CD14-positive monocyte (primary cell): ENCODE measurements at places on chromosomes 2 and 18.

DNA sequence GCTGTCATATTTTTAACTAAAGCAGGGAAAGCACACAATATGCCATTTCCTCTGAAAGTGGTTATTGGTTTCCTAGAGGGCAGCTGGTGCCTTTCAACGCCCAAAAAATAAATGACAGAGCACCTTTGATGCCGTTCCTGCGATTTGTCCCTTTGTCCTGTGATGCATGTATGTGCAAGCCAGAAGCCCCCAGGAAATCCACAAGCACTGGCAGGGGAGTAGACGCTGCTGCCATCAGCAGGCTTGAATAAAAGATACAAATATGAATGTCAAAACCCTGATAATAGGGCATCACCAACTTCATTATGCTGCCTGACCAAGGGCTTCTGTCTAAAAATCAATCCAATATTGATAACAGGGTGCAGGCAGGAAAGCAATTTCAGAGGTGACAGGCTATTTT, 246.1 kb downstream of the FBXO15 start:
- no peak for DNase-seq

- DNase-seq = no peak
Measured at GRCh38 chr2:8241317-8241716, 440.5 kb upstream of the ID2 start.

GRCh38 chr18:58139459-58140386, 95.7 kb downstream of the NEDD4L start:
- no peak for DNase-seq

GRCh38 chr2:57987835-57988573, 58.6 kb upstream of the VRK2 start:
- no peak for DNase-seq

GRCh38 chr2:1546023-1546591, 132.8 kb downstream of the TPO start:
- no peak for DNase-seq

GRCh38 chr2:100062336-100062735, 80.1 kb downstream of the AFF3 start:
- DNase-seq = no peak

- no peak for DNase-seq
Measured at GRCh38 chr2:230330725-230331124, 3.7 kb downstream of the SP140L start.
